ENCODE measurements at places on chromosomes 6 and 20.

GRCh38 chr6:47004463-47004862 lies 37.7 kb downstream of the ADGRF1 start:
- no peak for DNase-seq

GRCh38 chr20:37702403-37703034 lies 8.7 kb downstream of the CTNNBL1 start:
- DNase-seq, result no peak

DNA sequence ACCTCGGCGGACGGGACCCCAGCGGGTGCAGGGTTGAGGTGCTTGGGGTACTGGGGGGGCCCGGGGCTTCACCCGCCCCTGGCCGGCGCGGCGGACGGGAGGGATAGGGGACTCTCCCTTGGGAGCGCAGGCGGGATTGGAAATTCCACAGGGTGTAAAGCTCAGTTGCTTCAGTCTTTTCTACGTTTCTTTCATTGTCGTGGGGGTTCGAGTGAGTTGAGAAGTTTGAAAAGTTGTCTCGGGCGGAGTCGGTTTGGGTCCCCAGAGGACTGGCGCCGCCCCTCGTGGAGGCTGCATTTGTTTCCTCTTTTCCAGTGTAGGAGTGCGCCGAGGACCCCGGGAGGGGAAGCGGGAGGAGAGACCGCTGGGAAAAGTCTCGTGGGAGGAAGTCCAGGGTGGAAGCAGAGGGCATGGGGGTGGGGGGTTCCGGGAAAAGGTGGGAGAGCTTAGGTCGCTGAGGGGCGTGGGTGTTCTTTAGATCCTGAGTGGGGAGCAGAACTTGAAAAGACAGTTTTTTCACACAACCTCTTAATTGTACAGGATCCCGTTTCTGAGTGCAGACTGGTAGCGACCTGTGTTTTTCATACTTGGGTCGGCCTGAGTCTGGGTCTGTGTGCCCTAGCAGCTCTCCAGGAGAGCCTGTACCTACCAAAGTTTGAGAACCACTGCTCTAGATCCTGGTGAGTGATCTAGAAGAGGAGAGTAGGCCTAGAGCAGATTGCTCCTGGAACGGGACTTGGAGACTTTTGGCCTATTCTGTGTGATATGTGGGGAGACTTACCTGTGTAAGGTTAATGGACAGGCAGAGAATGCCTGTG lies 495 bp downstream of the FAM83B start:
- DNase-seq, result no peak

GRCh38 chr6:151704383-151704782 lies 103.1 kb upstream of the ESR1 start:
- DNase-seq, result no peak

GRCh38 chr6:1495344-1495743 lies 106.0 kb downstream of the FOXF2 start:
- DNase-seq, result no peak

DNA sequence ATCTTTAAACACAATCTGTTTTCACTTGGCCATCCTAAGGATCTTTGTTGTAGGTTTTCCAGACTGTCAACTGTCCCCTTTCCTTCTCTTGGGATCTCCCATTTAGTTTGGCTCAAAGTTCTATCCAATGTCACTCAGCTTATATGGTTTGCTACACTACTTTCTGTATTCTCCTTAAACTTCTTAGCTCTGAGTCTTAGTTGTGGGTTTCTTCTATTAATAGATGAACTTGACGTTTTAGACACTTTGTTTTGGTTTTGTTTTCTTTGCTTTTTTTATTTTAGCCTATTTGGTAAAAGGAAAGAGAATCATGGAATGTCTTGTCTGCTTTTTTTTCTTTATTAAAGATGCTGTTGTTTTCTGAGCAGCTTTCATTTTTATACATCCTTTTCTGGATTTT lies 11.4 kb downstream of the RMND1 start:
- DNase-seq, result no peak

DNA sequence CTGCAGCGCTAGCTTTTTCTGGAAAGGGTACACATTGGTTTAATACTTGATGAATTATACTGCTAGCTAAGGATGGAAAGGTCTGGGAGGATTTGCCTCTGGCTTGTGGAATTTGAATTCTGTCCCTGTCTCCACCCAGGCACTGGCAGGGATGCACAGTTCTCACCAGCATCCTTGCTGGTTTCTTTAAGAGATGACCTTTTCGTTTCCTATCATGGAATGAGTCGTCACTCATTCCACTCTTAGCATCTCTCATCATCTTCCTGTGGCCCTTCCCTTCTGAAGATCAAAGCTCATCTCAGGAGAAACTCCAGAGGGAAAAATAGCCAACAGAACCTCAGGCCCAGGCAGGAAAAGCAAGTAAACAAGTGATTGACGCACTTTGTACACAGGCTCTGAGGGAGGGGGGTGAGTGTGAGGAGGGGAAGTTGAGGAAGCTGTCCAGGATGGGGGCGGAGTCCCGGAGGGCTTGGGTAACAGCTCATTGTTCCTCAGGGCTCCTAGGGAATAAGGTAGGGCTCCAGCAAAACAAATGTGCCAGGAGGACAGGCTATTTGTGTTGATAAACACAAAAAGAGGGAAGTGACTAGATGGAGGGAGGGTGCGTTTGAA lies 25.7 kb upstream of the SAYSD1 start:
- DNase-seq, result no peak

- DNase-seq, result no peak
These were observed 91.0 kb downstream of the PPP1R14C start for GRCh38 chr6:150233843-150234269.

DNA sequence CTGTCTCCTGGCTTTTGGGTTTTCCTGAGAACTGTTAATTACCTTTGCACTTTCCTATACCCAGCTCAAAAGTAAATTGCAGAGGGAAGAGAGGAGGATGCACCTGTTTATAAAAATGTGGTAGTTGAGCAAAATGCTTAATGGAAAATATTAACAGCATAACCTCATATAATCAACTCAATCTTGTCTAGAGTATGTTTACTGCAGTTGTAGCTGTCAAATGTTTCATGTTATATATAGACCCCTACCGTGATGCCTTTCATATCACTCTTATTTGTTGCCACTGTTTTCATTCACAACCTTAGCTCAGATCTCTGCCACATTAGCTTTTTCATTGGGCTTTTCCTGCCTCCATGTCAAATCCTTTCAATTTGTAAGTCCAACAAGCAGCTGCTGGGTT lies 36.0 kb downstream of the ANKRD6 start:
- DNase-seq, result no peak

GRCh38 chr20:63014710-63015109 lies 7.9 kb upstream of the BHLHE23 start:
- no peak for DNase-seq

GRCh38 chr6:37625591-37626374 lies 71.9 kb downstream of the MDGA1 start:
- no peak for DNase-seq

DNA sequence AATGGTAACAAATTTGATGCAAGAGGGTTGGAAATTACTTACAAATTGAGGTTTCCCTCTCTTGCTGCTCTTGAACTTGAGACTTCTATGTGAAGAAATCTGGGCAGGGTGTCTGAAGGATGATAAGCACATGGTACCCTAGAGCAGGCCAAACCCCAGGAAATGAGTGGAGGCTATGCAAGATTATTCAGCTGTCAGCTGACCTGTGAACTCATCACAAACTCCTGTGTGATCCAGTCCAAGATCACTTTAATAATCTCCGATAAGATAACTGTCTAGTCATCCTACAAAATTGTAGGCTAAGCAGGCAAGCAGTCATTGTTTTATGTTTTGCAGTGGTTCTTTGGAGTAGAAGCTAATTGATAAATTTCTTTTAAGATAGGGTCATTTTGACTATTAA lies 213.1 kb downstream of the BTBD3 start:
- no peak for DNase-seq

DNA sequence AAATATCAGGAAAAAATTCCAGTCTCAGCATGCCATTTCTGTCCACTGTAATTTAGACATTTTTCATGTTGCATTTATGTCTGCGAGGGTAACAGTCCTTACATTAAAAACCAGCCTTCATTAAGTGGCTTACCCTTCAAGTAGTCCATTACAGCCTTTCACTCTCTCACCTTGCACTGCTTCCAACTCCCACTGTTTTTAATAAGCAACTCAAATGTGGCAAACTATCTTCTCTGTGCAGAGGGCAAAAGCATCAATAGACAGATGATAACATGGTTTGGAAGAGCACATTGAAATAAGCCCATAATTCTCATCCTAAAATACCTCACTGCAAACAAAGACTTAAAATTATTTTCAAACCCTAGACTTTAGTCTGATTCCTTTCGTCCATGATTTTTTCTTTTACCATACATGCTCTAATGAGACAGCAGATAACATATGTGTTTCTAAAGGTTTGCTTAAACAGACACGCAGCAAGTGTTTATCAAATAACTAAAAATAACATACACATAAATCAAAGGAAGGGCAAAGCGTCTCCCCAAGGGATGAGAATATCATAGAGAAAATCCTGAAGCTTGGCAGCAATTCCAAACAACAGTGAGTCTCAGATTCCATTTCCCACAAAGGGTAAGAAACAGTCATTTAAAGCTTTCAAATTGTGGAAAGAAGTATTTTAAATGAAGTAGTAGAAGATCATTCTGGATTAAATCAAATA lies 130.4 kb downstream of the PTPRK start:
- DNase-seq, result no peak

DNA sequence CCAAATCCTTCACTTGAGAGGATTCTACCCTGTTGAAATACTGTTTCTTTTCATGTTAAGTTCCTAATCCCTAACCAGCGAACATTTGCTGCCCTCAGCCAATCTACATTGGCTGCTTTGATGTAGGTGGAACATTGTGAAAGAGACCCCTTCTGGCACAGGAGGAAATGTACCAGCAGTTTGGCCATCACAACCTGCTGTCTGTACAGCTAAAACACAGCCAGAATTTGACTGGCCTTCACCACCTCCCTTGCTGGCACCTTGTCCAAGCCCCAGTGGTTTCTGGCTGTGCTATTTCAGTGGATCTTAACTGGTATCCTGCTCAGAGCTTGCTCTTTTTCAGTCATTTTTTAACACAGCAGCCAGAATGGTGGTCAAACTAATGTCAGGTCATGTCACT lies 202.1 kb upstream of the EPHA7 start:
- DNase-seq, result no peak

DNA sequence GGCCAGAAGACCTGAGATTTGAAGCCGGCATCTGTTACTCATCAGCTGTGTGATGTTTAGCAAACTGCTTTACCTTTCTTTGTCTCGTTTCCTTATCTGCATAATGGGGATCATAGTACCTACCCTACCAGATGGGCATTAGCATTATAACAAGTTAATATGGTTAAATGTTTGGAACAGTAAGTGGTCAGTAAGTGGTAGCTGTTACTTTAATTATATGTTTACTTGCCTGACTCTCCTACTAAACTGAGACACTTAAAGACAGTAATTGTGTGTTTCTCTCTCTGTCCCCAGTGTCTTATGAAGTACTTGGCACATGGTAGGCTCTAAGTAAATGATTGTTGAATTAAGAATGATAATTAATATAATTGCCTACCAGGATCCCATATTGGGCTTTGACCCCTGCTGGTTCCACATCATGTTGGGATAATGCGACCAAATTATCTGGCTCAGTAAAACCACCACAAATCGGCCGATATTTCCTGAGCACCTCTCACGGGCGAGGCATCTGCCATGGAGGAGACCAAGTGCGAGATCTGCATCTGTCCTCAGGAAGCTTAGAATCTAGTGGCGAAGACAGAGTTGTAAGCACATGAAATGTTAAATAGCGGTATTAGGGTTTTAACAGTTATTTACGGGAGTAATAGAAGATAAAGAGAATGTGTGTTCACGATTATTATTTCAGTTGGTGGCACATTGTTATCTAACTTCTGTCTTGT lies 31.4 kb downstream of the PTK7 start:
- DNase-seq, result no peak

- DNase-seq, result no peak
These were observed 64.5 kb downstream of the BFSP1 start for GRCh38 chr20:17466641-17467040.

- DNase-seq, result no peak
These were observed 64.7 kb downstream of the BTBD3 start for GRCh38 chr20:11982289-11982954.

DNA sequence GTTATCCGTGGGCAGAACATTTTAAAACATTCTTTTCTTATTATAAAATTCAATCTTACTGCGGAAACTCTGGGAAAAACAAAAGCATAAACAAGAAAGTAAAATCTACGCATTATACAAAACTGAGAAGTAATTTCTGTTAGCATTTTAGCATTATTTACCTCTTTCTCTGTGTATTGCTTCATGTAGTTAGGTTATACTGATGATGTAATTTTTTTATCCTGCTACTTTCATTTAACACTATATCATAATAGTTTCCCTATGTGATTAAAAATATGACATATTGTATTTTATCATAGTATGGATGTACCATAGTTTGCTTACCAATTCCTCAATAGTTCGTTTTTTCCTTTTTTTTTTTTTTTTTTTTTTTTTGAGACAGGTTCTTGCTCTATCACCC lies 4.2 kb upstream of the GCNT2 start:
- DNase-seq, result no peak

GRCh38 chr6:37531437-37532036 lies 31.8 kb upstream of the CCDC167 start:
- DNase-seq, result no peak

DNA sequence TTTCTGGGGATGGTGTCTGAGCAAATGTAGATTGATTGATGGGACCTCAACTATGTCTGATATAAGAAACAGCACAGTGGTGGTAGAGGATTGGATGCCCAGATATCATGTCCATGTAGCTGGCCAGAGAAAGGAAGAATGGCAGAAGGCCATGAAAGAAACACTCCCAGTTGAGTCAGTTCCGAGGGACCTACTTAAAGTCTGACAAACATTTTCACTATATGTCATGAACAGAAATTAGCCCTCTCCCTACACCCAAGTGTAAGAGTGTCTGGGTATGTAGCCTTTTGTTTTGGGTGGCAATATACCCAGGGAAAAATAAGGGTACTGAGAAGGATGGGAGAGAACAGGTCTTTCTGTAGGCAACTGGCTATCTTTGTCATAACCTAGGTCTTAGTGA lies 434.2 kb downstream of the BCKDHB start:
- no peak for DNase-seq

- DNase-seq, result peak; percentile 89
These were observed 84.1 kb downstream of the TNFAIP3 start for GRCh38 chr6:137951064-137951597.

DNA sequence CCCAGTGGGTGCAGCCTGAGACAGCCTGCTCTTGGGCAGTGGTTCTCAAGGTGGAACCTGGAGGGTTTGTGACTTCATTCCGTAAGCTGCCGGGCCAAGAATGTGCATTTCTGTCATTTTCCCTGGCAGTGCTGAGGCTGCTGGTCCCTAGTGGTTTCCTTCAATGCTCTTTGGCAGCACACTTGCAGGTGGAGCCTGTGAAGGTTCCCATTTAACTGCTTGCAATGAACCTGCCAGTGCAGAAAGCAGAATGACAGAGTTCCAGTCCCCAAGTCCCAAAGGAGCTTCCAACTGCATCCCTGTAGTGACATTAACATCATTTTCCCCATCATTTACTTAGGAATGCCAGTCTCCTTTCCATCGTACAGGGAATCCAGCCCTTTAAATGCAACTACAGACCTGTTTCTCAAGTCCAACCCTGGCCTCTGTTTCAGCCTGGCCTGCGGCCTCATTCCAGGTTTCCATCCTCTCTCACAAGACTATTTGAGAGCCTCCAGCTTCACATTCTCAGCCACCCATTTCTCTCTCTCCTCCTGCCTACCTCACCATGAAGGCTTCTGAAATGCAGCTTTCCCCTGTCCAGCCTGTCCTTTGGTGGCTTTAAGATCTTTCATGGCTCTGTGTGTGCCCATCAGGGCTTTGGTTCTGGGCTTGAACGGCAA lies 149.7 kb upstream of the GGTLC1 start:
- DNase-seq, result no peak

- DNase-seq, result no peak
These were observed 6.2 kb upstream of the DEFB132 start for GRCh38 chr20:251354-251753.
